H9 (cell line): ENCODE measurements at places on chromosomes 5 and 9.
A peak's percentile ranks its signal among the peaks of the same experiment; 100 is the strongest.

- DNase-seq, result no peak
These were observed 355.4 kb downstream of the CAAP1 start for GRCh38 chr9:26537211-26537610.

GRCh38 chr5:138754699-138755057 is 1.5 kb downstream of the CTNNA1 start:
- no peak for DNase-seq

DNA sequence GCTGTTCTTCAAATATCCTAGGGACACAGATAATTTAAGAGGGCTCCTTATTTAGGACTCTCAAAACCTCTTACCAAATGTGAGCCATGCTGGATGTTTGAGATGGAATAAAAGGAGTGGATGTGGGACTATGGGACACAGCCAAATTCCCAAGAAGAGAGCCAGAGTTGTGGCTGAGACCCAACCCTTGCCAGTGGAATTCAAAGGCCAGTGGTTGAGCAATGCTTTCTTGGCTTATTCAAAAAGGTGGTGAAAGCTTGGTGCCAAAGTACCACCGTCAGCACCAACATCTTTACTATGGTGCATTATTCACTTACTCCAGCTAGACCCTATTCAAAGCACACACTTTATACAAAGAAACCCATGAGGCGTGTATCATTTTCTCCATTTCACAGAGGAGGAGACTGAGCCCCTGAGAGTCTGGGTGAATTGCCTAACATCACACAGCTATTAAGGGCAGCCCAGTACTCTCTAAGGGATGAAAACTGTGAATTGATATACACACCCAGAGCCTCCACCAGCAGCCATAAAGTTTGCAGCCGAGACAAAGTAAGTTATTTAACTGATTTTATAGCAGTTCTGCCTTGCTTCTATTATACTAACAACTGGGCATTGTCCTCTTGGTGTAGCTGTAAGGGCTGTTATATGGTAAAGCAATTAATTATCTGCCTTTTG is 391.7 kb downstream of the ACTL7B start:
- DNase-seq, result no peak

GRCh38 chr9:426976-427375 is 212.3 kb downstream of the DOCK8 start:
- DNase-seq, result no peak

DNA sequence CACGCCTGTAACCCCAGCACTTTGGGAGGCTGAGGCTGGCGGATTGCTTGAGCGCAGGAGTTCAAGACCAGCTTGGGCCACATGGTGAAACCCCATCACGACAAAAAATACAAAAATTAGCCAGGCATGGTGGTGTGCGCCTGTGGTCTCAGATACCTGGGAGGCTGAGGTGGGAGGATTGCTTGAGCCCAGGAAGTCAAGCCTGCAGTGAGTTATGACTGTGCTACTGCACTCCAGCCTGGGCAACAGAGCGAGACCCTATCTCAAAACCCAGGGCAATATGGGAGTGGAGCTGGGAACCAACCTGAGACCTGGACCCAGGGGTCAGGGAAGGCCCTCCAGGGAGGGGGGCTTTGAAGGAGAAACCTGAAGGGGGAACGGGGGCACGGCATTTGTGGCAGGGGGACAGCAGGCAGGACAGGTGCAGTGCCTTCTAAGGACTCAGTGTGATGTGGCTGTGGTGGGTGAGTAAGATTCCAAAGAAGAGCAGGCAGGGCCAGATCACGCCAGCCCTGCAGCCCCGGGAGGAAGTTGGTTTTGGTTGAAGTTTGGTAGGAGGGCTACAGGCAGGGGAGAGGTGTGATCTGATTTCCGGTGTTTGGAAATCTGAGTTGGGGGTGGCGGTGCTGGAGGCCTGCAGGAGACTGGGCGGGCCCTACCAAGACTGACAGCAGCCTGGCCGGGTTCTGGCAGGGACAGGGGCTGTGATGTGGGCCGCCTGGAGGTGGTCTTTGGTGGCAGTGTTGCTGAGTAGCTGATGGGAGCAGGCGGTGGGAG is 46.2 kb downstream of the NTNG2 start:
- peak; percentile 62 for DNase-seq

GRCh38 chr9:101848485-101848919 is 110.1 kb upstream of the GRIN3A start:
- DNase-seq, result no peak
